ENCODE measurements at places on chromosomes 6 and 20. TPM values are rescaled to one million over a fixed set of nuclear protein-coding genes. Genes with fewer than 3 reads are reported as not detected.

Gene PCK1
- 0.09 TPM for total RNA-seq

Gene LY6G5C
- total RNA-seq = 1.6 TPM

Gene SLCO4A1
- total RNA-seq = 8.4 TPM

Gene OPN5
- total RNA-seq = not detected

Gene OPRM1
- not detected for total RNA-seq

Gene CST5
- total RNA-seq = not detected

Gene CLPSL2
- 1.2 TPM for total RNA-seq

Gene HFE
- 8.8 TPM for total RNA-seq

Gene PCSK2
- total RNA-seq = not detected

Gene TSBP1
- total RNA-seq = not detected

Gene RHAG
- 0.07 TPM for total RNA-seq

Gene C6orf52
- 1.1 TPM for total RNA-seq
